IPS DF 6.9 (cell line): ENCODE measurements at places on chromosomes 11 and 22.

GRCh38 chr22:37303821-37304274 is 21.5 kb downstream of the CYTH4 start:
- H3K27ac ChIP-seq: no peak overlapping the region
- no peaks in the 10 kb centered on the region for H3K27me3 ChIP-seq
- peaks cover 2% of the 10 kb centered on the region; the same call in 1 of the 2 replicates for H3K4me1 ChIP-seq
- H3K36me3 ChIP-seq: no peaks in the 10 kb centered on the region
- no peak for DNase-seq

DNA sequence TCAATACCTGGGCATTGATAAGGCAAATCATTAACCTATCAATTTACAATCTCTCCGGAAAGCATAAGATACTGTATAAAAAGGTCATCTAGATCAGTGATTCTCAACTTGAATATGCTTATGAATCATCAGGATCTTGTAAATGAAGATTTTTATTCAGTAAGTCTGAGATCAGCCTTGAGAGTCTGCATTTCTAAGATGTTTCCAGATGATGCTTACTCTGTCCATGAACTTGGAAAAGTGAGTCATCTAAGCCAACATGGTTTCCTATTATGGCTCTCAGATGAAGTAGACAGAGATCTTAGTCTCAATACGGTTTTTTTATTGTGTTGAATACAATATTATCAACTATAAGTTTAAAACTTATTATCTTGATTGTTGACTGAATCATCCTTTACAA is 226.4 kb upstream of the KIRREL3 start:
- no peak overlapping the region for H3K27ac ChIP-seq
- H3K36me3 ChIP-seq: no peaks in the 10 kb centered on the region
- H3K4me1 ChIP-seq: no peaks in the 10 kb centered on the region
- H3K27me3 ChIP-seq: no peaks in the 10 kb centered on the region

- H3K4me3 ChIP-seq: no peak overlapping the region
- H3K27ac ChIP-seq: no peak overlapping the region
- peaks cover 9% of the 10 kb centered on the region for H3K4me1 ChIP-seq
- H3K27me3 ChIP-seq: no peaks in the 10 kb centered on the region
- DNase-seq: no peak
- no peaks in the 10 kb centered on the region for H3K36me3 ChIP-seq
Observed at GRCh38 chr11:128575961-128576350, 11.4 kb downstream of the ETS1 start.

- no peaks in the 10 kb centered on the region for H3K27me3 ChIP-seq
- no peaks in the 10 kb centered on the region for H3K4me1 ChIP-seq
- H3K36me3 ChIP-seq: no peaks in the 10 kb centered on the region
- H3K4me3 ChIP-seq: peak within 1 kb of the TSS; percentile 75
- no peak within 1 kb of the TSS for H3K27ac ChIP-seq
- peak; percentile 72 for DNase-seq
Observed at GRCh38 chr11:117143871-117144476, at the start of gene PAFAH1B2. Gene PAFAH1B2, plus strand, starts transcription at chr11:117144287. Its CDS starts 8,161 bp downstream, at chr11:117152448.

DNA sequence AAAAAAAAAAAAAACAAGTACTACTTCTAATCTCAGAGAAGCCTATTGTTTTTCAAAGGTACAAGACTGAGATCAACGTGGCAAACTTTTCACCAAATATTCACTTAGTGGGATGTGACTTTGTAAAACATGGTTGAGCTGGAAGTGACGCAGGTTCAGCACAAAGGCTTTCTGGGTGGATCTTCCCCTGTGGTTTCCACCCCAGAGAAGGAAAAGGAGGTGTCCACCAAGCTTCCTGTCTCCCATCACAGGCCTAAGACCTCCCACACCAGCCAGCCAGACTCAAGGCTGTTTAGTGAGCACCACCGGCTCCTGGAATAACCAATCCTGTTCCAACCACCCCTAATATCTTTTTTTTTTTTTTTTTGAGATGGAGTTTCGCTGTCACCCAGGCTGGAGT is 5.7 kb downstream of the TMEM184B start:
- no peaks in the 10 kb centered on the region; the same call in 1 of the 2 replicates for H3K4me1 ChIP-seq
- H3K4me3 ChIP-seq: no peak overlapping the region
- no peaks in the 10 kb centered on the region for H3K27me3 ChIP-seq
- H3K36me3 ChIP-seq: peaks cover 2% of the 10 kb centered on the region; the same call in 1 of the 2 replicates
- DNase-seq: no peak

GRCh38 chr22:46062232-46062615 is 85.3 kb upstream of the WNT7B start:
- H3K27me3 ChIP-seq: peaks cover 5% of the 10 kb centered on the region
- no peak overlapping the region for H3K27ac ChIP-seq

DNA sequence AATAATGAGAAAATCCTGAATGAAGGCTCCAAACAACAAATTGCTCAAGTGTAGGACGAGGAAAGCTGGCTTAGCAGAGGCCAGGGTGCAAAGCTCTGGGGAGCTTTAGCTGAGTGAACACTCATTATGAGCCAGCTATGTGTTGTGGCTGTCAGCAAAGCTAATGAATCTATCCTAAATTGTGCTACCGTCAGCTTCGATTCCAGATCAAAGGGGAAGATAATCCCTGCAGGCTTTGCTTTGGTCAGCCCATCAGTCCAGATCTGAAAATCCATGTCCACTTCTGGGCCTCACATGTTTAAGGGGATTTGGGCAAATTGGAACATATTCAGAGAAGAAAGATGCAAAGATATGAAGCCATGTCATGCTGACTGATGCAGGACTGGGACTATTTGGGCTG is 180.9 kb upstream of the ZBED5 start:
- no peak overlapping the region for H3K27ac ChIP-seq
- no peak overlapping the region for H3K4me3 ChIP-seq
- no peak for DNase-seq
- no peaks in the 10 kb centered on the region for H3K27me3 ChIP-seq

DNA sequence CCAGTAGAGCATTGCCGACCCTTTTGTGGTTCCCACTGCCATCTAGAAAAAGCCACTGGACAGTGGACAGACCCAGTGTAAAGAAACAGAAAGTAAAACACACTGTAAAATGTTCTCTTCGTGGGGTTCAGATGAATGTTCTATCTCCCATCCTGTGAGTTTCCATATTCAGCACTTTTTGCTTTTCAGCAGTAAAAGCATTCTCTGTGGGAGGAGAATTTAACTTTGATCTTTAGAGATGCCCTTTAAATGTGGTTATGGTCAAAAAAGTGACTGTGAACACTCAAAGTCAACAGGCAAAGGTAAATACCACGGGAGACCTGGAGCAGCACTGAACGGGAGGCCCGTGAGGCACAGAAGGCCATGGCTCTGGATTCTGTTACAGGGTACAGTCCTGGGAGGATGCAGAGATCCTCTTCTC is 53.9 kb downstream of the FLI1 start:
- H3K27me3 ChIP-seq: no peaks in the 10 kb centered on the region
- no peaks in the 10 kb centered on the region for H3K36me3 ChIP-seq

DNA sequence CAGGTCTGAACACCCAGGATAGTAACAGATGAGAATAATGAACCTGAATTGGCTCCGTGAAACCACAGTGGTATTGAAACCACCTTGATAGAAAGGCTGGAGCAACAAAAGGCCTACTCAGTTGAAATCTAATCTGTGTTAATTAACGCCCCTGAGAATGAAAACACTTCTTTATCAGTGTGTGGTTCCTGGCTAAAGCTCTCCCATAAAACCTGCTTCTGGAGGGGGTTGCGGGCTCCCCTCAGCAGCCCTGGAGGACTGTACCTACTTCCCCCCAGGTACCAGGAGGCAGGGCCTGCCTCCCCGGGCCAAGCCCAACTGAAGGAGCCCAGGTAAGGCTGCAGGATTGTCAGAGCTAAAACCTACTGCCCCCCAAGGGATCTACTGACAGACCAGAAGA is 54.6 kb downstream of the PLEKHA7 start:
- peaks cover 5% of the 10 kb centered on the region for H3K4me1 ChIP-seq
- H3K27ac ChIP-seq: no peak overlapping the region
- H3K4me3 ChIP-seq: no peak overlapping the region
- H3K27me3 ChIP-seq: no peaks in the 10 kb centered on the region

- H3K27me3 ChIP-seq: no peaks in the 10 kb centered on the region
- no peak for DNase-seq
- H3K36me3 ChIP-seq: no peaks in the 10 kb centered on the region
- no peak overlapping the region for H3K4me3 ChIP-seq
- H3K4me1 ChIP-seq: no peaks in the 10 kb centered on the region
- no peak overlapping the region for H3K27ac ChIP-seq
Observed at GRCh38 chr11:79697905-79698304, 257.1 kb upstream of the TENM4 start.

DNA sequence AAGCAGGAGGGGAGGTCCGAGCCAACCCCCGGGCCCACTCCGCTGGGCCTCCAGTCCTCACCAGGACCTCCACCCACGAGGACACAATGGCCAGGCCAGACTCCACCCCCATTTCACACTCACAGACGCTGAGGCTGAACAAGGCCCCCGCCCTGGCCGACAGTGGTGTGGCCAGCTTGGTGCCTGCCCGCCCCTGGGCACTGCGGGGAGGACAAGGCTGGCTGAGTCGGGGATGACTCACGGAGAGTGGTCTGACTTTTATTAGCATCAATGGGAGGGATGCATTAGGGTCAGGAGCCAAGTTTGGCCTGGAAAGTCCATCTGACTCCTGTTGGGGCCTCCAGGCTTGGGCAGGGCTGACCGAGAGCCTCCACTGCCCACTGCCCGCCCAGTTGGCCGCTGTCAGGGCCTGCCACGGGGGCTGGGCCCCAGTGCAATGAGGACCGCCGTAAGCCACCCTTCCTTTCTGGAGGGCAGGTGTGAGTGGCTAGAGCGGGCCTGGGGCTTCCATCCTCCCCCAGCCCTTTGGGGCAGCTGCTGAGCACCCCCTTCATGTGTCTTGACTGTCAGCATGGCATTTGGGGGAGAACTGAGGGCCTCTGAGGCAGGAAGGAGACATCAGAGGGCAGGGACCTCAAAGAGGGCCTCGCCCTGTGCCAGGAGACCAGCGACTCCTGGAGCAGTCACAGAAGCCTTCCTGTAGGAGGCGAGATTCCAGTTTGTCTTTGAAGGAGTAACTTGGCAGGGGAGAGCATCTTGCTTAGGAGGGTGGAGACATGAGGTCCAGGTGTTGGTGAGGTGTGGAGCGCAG is 10.6 kb downstream of the TSPAN32 start:
- no peak overlapping the region for H3K4me3 ChIP-seq
- H3K4me1 ChIP-seq: no peaks in the 10 kb centered on the region
- H3K27ac ChIP-seq: no peak overlapping the region
- H3K36me3 ChIP-seq: no peaks in the 10 kb centered on the region

DNA sequence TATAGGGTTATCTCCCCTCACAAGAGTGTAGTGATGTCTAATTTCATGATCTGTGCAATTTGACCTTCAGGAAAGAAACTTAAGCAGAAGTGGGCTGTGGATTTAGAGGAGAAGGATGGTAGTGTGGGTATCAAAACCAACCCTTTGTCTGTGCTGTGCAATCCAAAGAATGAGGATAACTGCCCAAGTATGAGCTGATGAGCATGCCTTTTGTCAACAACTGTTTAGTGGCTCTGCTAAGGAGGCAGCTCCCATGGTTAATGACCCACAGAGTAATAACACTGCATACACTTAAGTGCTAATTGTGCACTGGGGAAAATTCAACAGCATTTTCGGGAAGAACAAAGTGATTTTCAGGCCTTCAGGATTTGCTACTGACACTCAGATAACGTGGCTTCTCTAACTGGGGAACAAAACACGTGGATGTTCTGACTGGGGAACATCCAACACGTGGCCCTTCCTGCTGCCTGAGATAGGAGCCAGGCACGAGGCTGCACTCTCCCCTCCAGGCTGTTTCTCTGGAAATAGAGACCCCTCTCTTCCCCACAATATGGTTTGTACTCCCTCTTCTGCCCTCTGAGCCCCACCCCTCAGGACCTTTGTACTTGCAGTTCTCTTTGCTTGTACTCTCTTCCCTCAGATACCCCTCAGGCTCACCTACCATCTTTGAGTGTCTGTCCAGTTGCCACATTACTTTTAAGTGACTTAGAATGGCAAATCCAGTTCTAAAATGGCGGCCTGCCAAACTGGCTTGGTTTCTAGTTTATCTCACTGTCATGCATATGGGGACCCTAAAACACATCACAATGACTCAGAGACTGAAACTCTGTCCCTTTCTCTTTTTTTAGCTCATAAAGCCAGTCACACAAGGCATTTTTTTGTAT is 234.9 kb upstream of the POU2AF2 start:
- H3K27ac ChIP-seq: no peak overlapping the region
- no peaks in the 10 kb centered on the region for H3K27me3 ChIP-seq
- no peak overlapping the region for H3K4me3 ChIP-seq
- no peak for DNase-seq

- H3K4me3 ChIP-seq: peak overlapping the region; percentile 51; the same call in 1 of the 2 replicates
- no peaks in the 10 kb centered on the region for H3K4me1 ChIP-seq
- no peaks in the 10 kb centered on the region for H3K36me3 ChIP-seq
- no peak for DNase-seq
- H3K27me3 ChIP-seq: peaks cover 47% of the 10 kb centered on the region
Observed at GRCh38 chr11:35419830-35420333, 524 bp upstream of the SLC1A2 start.

GRCh38 chr11:64842851-64843685 is 1.4 kb downstream of the CDC42BPG start:
- peaks cover 7% of the 10 kb centered on the region; the same call in 1 of the 2 replicates for H3K4me1 ChIP-seq
- H3K27me3 ChIP-seq: no peaks in the 10 kb centered on the region
- peaks cover 10% of the 10 kb centered on the region for H3K36me3 ChIP-seq
- no peak overlapping the region for H3K27ac ChIP-seq

- no peaks in the 10 kb centered on the region for H3K27me3 ChIP-seq
- no peak for DNase-seq
- no peaks in the 10 kb centered on the region for H3K36me3 ChIP-seq
Observed at GRCh38 chr11:95764267-95764898, 25.2 kb downstream of the FAM76B start.

GRCh38 chr22:50320671-50321325 is 6.0 kb downstream of the DENND6B start:
- H3K36me3 ChIP-seq: no peaks in the 10 kb centered on the region
- H3K27me3 ChIP-seq: no peaks in the 10 kb centered on the region
- DNase-seq: no peak
- no peaks in the 10 kb centered on the region for H3K4me1 ChIP-seq
- H3K4me3 ChIP-seq: no peak overlapping the region
- H3K27ac ChIP-seq: no peak overlapping the region

DNA sequence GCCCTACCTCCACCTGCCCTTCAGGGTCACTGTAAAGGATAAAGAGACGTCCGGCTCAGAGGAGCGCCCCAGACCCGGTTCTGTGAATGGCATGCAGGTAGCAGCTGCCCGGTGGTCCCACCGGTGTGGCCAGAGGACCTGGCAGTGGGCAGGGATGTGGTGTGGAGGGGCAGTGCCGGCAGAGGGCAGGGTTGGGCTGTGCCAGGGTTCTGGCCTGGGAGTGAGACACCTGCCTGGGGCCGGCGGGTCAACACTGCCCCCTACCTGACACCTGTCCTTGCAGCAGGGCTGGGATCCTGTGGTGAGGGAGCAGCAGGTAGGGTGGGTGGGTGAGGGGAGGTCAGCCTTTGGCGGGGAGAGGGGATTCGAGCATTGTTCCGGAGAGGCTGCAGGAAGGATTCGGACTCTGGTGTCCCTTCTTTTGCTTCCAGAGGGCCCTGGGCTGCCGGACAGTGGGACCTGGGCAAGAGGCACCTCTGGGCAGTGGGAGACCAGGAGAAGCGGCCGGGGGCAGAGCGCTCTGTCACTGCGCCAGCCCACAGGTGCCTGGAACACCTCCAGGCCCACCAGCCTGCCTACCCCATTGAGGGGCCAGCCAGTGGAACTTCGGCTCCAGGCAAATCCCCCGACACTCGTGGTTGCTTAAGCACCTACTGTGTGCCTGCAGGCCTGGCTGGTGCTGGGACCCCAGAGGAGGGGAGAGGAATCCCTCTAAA is 1.6 kb upstream of the PHLDA2 start:
- peaks cover 3% of the 10 kb centered on the region; the same call in 1 of the 2 replicates for H3K4me1 ChIP-seq
- H3K36me3 ChIP-seq: peaks cover 4% of the 10 kb centered on the region; the same call in 1 of the 2 replicates
- H3K27ac ChIP-seq: no peak overlapping the region
- H3K4me3 ChIP-seq: peak overlapping the region; percentile 12; the same call in 1 of the 2 replicates
- peaks cover 16% of the 10 kb centered on the region for H3K27me3 ChIP-seq
- peak; percentile 68 for DNase-seq

GRCh38 chr22:44661070-44661469 is 40.9 kb upstream of the PRR5 start:
- H3K36me3 ChIP-seq: no peaks in the 10 kb centered on the region
- peaks cover 9% of the 10 kb centered on the region for H3K4me1 ChIP-seq
- no peaks in the 10 kb centered on the region for H3K27me3 ChIP-seq
- no peak overlapping the region for H3K27ac ChIP-seq
- no peak overlapping the region for H3K4me3 ChIP-seq
- peak; percentile 43 for DNase-seq
